LHCN-M2 (cell line): ENCODE measurements at places on chromosomes 6 and 20.

GRCh38 chr6:52994031-52994838 is 849 bp downstream of the GSTA4 start:
- DNase-seq: peak; percentile 50

- DNase-seq: no peak
These were observed 12.7 kb downstream of the FAM217A start for GRCh38 chr6:4066029-4066755.

- DNase-seq: no peak
These were observed 117.5 kb downstream of the PLCB4 start for GRCh38 chr20:9186396-9186795.

GRCh38 chr6:56335726-56336125 is 88.3 kb upstream of the COL21A1 start:
- peak; percentile 94 for DNase-seq

- DNase-seq: no peak
These were observed 37.9 kb upstream of the IRAK1BP1 start for GRCh38 chr6:78829407-78829806.

- no peak for DNase-seq
These were observed 71.5 kb upstream of the COL21A1 start for GRCh38 chr6:56318851-56319250.

- no peak for DNase-seq
These were observed 8.9 kb downstream of the MYT1 start for GRCh38 chr20:64173116-64173515.

DNA sequence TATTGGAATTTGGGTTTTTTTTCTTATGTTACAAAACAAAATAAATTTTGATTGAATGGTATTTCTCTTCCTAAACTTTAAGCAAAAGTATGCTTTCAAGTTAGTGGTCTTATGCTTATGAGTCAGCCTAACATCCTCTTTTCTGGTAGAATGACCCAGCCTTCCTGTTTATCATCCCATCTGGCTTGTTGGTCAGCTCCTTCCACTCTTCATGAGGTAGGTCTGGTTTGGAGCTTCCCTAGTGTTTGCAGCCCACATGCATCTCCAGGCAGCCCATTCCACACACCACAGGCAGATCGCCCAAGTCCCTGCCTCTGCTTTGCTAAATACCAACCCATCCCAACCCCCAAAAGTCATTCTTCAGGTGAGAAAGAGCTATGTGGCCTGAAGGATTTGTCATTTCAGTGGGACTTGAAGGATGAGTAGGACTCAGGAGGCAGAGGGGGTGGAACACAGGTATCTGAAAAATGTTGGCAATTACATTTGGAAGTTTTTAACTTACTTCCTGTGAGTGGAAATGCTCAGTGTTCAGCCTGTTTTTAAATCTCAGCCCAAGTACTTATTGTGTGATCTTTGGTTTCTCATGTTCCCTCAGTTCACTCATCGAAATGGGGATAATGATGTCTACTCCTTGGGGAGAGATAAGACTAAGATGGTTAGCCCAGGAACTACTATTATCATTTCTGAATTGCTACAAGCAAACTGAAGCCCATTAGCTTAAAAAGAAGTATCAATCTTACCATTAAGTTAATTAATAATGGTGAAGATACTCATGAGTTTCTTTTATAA is 294.0 kb downstream of the ADGB start:
- DNase-seq: peak; percentile 77

DNA sequence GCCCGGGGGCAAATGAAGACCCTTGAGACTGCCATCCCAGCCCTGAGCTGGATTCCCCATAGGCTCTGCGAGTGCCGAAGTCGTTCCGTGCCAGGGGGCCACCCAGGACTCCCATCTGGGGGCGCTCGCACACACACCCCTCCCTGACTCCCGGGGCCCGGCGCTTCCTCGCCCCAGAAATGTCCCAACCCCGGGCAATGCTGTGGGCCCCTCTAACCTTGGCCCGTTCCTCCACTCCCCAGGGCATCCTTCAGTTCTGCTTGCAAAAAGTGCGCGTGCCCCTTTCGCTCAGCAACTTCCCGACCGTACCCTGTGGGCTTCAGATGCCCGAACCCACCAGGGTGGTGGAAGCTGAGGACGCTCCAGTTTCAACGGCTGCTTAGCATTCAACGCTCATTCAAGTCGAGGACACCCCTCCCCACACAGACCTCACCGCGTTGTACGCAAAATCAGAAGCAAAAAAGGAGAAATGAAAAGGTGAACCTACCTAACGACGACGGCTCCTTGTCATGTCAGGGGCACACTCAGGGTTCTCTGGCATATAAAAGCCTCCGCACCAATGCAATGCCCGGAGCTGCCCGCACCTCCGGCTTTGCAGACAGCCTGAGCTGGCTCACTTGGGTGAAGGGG is 25.3 kb downstream of the RIPOR2 start:
- no peak for DNase-seq

- no peak for DNase-seq
These were observed 39.9 kb upstream of the ZNF831 start for GRCh38 chr20:59123678-59124255.

DNA sequence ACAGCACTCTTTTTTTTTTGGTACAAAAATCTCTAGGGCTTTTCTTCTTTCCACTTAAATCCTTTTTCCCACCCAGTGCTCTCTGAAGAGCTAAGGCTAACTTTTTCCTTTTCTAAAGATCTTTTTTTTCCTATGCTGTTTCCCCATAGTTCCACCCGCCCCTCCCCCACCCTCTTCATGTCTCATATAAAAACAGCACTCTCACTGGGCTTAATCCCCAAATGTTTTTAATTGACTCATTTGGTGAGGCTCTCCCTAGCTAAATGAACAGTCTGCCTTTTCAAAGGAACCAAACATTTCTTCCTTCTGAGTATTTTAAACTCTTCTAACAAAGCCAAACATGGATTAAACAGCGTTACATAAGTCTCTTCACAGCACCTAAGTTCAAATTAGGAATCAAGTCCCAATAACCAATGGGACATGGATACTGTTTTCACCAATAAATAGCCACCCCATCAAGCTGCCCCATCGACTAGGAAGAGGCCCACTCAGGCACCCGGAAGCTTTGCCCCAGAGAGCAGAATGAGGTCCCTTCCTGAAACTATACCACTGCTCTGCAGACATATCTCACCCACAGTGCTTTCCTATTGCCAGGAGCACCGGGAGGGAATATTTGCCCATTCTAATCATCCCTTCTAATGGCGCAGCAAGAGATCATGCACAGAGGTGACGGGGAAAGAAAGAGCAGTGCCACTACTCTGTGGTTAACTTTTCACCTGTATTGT is 63.7 kb downstream of the ATXN1 start:
- DNase-seq: no peak

DNA sequence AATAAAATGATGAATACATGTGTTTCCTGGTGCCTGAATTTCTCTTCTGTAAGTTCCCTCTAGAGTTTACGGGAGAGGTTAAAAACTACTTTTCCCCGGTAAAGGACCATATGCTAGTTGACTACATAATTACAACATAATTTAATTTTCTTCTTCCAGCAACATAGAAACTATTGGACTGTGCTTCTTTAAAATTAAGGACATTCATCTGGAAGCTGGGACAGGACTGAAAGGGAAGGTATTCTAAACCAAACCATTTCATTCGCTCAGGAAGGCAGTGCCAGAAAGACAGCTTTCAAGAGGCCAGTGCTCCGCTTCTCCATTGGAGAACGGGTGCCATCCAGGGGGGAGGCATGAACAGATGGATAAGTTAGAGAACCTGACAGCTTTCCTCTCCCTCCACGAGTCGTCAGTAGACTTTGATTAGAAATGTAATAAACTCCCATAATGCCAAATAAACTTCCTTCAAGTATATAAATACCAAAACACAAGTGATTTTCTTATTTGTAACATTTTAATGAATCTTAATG is 458.0 kb upstream of the SOX4 start:
- DNase-seq: no peak

- no peak for DNase-seq
These were observed 8.2 kb upstream of the ADGRF4 start for GRCh38 chr6:47690214-47690613.

DNA sequence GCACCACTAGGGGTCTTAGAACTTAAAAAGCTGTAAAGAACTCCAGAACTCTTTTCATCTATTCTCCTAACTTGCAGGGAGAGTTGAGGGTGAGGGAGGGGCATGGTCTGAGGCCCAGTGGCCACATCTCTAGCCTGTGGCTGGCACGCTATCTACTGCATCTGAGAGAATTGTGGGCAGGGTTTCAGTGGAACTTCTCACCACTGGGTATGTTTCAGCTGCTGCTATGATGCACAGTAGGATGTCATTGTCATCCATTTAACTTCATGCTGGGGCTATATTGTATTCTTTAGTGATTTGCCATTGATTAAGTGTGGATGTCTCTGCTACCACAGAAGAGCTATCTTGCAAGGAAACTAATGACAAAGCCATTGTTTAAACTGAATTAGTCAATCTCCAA is 4.5 kb downstream of the TMEM14A start:
- DNase-seq: no peak

- no peak for DNase-seq
These were observed 13.4 kb downstream of the TRIM38 start for GRCh38 chr6:25975923-25976560.

GRCh38 chr6:142857233-142857761 is 87.7 kb downstream of the HIVEP2 start:
- DNase-seq: no peak

DNA sequence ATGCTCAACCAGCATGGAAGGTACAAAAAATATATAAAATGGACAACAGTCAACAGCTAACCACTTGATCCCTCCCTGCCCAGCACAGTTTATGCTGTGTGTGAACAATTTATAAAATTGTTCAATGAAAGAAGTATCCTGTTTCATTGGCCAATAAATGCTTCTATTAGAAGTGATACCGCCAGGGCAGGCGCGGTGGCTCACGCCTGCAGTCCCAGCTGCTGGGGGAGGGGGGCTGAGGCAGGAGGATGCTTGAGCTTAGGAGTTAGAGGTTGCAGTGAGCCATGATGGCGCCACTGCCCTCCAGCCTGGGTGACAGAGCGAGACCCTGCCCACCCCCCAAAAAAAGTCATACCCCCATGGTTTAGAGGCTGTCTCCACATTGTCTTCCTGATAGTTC is 4.6 kb downstream of the AGPAT4 start:
- no peak for DNase-seq

GRCh38 chr20:41316602-41317545 is 657 bp downstream of the ZHX3 start:
- peak; percentile 79 for DNase-seq

GRCh38 chr6:36076178-36077063 is 48.8 kb downstream of the MAPK14 start:
- DNase-seq: no peak

- no peak for DNase-seq
These were observed 34.3 kb upstream of the AGPAT4 start for GRCh38 chr6:161308075-161308655.

DNA sequence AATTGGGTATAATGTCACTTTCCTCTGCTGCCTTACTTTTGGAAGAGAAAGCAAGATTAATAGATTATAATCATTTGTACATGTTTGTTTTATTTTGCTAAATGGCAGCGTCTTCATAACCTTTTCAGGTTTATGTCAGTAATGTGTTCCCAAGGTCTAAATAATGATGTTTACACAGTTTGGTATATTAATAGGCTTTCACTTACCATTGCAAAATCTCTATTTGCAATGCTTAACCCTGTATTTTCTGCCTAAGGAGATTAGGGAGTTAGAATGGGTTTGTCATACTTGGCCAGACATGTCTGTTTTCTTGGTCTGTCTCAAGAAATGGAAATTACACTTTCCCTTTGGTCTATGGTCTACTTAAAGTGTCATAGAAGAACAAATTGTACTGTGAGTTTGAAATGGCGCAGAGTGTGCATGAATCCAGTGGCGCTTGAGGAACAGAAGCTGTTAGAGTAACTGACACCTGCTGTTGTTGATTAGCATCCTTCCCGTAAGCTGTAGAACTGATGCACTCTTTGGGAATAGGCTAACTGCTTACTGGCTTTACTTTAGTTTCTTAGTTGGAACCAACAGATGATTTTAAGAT is 261.1 kb downstream of the SAMD5 start:
- DNase-seq: no peak

GRCh38 chr20:47740862-47741184 is 44.5 kb downstream of the SULF2 start:
- DNase-seq: no peak

DNA sequence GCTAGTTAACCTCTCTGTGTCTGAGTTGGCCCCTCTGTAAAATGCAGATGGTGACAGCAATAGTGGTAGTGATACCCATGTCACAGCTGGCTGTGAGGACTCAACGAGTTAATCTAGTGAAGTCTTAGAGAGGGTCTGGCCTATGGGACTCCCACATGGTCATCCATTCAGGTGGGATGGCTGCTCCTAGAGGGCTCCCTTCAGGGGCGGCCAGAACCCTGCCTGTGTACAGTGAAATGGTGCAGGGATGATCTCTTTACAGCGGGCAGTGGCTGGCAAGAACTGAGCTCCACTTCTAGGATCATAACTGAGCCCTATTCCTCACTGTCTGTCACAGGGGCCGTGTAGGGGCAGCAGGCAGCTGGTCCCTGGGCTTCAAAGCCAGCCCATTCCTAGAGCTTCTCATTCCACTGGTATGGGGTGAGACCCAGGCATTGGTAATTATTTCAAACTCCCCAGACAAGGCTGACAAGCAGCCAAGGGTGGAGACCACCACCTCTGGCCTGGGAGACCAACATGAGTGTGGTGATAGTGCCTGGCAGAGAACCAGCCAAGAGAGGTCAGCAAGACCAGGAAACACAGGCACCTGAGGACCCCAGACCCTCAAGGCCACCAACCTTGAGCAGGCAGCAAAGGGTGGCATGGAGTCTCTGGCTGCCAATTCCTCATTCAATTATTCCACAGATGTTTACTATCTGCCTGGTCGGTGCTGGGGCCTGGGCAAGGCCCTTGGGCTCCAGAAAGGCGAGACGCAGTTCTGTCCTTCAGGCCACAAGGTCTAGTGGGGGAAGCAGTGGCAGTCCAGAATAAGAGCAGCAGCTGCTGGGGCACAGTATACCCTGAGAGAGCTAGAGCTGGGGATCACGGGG is 103.4 kb downstream of the MRPL14 start:
- DNase-seq: no peak

- DNase-seq: peak; percentile 9
These were observed 46.4 kb upstream of the ADTRP start for GRCh38 chr6:11824986-11825385.

- peak; percentile 92 for DNase-seq
These were observed 277.0 kb downstream of the CDKAL1 start for GRCh38 chr6:20811109-20811761.

- DNase-seq: no peak
These were observed 77.9 kb downstream of the SMOC2 start for GRCh38 chr6:168518867-168519266.

DNA sequence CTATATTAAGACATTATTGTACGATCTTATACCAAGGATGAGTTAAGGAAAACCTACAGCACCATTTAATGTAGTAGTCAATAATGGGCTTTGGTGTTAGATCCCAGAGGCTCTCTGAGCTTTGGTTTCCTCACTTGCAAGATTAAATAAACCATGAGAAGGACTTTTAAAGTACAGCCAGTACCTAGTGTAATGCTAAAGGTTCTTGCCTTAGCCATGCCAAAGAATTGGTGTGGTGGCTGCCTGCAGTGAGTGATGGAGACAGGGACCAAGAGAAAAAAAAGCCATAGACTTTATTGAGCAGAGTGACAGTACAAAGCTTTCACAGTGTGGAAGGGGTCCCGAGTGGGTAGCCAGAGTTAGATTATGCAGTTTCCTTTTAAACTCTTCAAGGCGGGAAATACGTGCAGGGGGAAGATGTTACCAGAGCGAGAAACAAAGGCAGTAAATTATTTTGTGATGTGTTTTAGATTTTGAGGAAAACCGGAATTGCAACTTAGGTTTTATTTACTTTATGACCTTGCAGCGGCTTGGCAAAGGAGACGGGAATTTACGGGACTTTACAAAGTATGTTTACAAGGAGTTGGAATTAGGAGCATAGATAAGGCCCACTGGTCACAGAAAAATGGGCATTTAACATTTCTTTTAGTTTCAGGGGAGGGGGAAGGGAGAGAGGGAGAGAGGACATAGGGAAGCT is 100.4 kb downstream of the MYO6 start:
- DNase-seq: no peak
